Posterior cingulate gyrus (tissue), 11 donors: ENCODE measurements at places on chromosomes 5 and 9.

DNA sequence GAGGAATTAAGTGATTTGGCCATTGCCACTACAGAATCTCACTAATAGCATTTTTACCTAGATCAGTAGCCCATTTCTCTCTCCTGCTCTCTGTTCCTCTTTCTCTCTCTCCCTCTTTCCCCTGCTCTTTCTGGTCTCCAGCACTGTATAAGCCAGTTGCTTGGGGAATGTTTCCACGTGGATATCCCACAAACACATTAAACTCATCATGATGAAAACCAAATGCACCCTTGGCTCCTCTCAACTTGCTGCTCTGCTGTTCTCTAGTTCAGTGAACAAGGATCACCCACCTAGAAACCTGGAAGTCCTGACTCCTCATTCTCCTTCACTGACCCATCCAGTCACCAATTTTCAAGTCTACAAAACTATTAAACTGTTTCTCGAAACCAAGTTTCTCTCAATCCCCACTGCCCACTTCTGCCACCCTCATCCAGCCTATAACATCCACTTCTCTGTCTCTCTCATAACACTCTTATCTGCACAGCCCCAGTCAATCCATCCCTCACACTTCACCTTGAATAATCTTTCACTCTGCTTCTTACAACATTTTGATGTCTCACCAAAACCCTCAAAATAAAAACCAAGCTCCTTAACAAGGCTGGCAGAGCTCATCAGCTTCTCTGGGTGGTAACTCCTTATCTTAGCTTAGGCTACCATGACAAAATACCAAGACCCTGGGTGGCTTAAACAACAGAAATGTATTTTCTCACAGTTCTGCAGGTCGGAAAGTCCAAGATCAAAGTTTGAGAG, 79.3 kb downstream of the ARL15 start:
- DNase-seq, result no peak

DNA sequence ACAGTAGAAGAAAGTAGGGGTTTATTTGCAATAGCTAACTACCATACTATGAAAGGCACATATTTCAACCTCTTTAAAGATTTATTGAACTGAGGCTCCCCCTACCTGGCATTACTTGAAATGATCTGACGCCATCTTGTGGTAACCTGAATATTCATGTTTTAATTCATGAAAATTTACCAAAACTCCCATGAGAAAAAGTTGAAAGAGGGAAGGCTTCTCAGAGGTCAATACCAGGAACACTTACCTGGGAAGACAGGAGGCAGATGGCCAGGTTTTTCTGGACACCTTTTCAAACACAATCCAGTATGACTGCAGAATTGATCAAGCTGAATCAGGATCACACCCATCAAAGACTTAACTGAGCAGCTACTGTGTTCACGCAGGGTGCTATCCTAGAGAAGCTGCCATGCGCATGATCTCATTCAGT, 9.4 kb downstream of the PRELID2 start:
- DNase-seq, result no peak

- no peak for DNase-seq
Observed at GRCh38 chr9:115691693-115692092, 461.9 kb upstream of the PAPPA start.

GRCh38 chr9:38394416-38394815, 1.9 kb downstream of the ALDH1B1 start:
- no peak for DNase-seq

DNA sequence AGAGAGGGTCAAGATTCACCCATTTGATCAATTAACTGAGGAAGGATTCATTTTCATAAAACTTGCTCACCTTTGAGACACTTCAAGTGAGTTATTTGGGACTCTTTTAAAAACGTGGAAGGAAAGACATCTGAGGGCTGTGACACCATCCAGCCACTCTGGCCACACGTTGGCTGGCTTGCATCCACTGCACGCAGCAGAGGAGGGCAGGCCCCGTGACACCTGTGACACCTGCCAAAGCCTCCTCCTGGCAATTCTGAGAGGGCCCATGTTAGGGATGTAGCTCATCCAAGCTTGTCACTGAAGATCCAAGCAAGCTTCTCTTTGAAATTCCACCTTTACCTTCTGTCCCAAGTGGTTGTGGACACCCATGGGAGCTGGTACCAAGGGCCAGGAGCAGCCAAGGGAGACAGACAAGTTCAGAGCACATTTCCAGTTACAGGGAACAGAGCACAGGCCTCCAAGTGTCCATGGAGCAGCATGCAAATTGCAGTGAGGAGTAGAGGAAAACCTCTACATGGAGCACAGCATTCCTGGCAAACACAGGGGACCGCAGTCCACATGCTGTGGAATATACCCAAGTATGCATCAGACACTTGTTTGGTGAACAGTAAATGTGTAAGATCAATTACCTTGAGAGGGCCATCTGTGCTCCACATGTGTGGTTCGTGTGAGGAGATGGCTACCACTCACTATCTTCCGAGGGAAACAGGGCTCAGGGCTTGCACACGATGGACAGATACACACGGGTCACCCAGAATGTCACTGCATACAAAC, 4.8 kb downstream of the PRSS3 start:
- no peak for DNase-seq

DNA sequence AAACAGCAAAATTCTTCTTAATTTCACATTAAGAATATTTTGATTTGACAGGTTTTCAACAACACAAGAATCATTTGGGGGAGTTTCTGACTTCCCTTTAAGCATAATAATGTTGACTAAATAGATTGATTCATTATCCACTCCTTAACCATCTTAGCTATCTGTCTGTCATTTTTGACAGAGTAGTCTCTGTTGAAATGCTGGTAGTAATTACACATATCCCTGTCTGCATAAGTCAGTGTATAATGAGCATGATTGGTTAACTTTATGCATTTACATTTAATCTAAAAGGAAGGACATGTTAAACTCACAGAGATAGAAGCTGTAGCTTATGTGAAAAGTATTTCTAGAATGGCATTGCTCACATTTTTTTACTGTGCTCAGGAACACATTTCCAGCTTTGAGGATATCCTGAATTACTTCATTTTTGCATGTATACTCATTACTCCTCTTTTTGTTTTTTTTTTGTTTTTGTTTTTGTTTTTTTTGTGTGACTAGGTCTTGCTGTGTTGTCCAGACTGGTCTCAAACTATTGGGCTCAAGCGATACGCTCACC, 385.9 kb downstream of the KDM4C start:
- DNase-seq, result no peak

GRCh38 chr9:18756712-18757125, 276.3 kb downstream of the SAXO1 start:
- DNase-seq, result no peak

DNA sequence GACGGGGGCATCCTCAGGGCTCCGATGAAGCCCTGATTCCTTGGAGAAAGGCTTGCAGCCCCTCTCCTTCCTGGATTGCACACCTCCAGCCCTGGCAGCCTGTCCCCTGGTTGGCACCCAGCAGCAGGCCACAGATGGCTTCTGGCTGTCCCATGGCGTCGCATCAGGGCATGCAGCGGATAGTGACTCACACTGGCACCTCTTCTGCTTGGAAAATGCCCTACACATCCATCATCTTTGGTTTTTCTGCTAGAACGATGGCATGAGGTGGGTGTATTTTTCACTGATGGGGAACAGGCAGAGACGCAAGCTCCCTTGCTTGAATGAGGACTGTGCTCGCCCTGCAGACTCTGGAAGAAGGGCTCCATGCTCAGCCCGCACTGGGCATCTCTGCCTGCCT, 23.2 kb upstream of the IER5L start:
- peak; percentile 87 for DNase-seq

- DNase-seq, result no peak
Observed at GRCh38 chr5:157963761-157964160, 104.8 kb upstream of the CLINT1 start.

- no peak for DNase-seq
Observed at GRCh38 chr5:138160706-138161105, 17.7 kb downstream of the BRD8 start.

DNA sequence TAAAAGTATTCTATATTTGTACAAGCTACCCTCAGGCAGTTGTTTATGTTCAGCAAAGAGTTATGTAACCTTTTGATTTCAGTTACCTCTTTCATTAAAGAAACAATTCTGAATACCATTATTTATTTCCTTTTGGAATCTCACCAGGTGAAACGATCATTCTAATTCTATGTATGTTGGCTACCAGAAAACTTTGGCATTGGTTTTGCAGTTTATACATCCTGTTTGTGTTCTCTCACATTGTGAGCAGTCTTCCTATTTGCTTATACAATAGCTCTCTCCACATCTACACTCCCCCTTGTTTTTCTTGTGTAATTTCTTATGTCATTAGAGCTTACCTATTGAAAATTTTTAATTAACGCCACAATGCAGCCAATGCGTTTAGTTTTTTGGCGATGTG, 276.0 kb upstream of the MPDZ start:
- no peak for DNase-seq

DNA sequence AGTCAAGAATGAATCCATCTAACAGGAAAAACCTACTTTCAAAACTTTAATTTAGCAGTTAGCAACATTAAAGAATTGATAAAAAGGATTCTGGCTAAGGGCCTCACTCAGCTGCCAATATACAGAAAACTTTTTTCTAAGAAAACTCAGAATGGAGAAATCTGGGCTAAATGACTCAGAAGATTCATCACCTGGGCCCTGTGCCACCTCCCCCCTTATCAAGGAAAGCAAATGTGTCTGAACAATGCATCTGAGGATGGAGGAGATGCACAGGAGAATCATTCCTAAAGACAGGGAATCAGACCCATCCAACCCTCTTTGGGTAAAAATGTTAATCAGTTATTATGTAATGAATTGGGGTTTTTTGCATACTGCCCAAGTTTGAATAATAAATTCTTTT, 592.0 kb upstream of the DMAC1 start:
- DNase-seq, result no peak

DNA sequence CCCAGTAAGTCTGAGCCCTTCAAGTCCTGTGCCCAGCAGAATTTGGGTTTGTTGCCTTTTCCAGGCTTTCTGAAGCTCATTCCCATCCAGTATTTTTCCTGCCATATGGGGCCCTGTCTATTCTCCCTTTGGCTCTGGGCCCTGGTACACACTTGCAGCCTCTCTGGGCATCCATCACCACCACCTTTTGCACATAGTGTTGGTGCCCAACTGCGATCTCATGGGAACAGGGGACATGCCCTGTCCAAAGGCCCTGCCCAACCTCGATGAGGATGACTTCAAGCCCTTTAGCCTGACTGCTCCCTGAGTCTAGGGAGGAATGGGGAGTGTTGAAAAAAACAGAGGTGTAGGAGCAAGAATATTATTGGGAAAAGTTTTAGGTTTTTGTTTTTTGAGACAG, 11.5 kb downstream of the RGS3 start:
- no peak for DNase-seq

- DNase-seq, result no peak
Observed at GRCh38 chr5:180787711-180788431, 14.7 kb downstream of the MGAT1 start.

DNA sequence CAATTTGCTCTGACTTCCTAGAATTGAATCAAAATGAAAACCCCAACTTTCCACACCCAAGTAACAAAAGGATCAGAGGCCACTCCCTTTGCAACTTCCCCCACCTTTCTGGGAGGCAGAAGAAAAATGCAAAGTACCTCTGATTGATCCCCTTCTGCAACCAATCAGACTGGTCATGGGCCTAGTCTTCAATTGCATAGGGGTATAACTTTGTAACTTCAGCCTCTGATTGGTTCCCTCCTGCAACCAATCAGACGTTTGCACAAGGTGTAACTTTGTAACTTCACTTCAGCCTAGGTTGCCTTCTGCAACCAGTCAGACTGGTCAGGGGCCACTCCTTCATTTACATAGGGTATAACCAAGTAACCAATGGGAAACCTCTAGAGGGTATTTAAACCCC, 38.3 kb upstream of the CNOT6 start:
- no peak for DNase-seq
